H9 (cell line): ENCODE measurements at places on chromosomes 4 and X.

DNA sequence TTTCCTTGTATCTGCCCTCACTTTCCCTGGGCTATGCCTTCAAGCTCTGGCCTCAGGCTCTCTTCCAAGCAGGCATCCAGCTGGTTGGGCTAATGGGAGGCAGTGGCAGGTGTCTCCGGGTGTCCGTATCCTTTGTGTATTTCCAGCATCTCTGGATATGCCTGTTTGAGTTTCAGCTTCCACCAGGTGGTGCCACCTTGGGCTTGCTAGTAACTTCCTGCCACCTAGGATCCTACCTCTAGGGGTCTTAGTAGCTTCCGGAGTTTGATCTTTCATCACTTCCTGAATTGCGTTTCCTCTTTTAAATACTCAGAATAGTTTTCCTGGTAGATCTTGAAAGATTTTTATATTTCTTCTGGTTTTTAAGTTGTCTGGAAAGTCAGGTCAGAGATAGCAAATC, 23.2 kb upstream of the ANOS1 start:
- no peak for DNase-seq

GRCh38 chrX:2819345-2820135, 9.2 kb upstream of the GYG2 start:
- DNase-seq: no peak

DNA sequence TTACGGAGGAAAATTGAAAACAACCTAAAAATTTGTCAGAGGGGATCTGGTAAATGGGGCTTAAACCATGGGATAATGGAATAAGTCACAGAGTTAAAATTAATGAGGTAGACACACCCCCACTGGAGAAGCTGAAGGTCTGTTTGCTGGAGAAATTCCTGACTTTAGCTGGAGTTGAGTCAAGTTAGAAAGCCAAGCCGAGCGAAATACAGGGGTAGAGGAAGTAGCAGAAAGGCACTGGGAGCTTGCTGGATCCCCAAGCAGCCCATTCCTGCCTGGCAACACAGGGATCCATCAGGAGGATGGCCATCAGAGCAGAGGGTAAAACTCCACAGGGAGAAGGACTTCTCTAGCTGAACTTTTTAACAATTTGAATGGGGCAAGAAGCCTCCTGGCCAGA, 163.8 kb downstream of the ATRX start:
- peak; percentile 25 for DNase-seq

DNA sequence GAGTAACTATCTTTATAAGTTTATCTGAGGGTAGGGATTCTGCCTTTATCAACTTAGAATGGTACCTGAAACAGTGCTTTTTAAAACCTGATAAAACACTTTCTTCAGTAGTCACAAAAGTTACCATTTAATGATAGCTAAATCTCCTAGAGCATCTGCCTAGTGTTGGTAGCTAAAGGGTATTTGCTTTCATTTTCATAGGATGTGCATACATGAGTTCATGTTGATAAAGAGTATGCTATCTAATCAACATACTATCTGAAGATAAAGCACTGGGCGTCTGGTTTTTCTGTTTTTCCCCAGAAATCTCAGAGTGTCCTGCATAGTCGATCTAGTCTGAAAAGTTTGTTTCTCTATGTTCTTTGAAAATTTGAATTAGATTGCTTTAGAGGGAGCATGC, 75.1 kb downstream of the ADGRL3 start:
- no peak for DNase-seq

DNA sequence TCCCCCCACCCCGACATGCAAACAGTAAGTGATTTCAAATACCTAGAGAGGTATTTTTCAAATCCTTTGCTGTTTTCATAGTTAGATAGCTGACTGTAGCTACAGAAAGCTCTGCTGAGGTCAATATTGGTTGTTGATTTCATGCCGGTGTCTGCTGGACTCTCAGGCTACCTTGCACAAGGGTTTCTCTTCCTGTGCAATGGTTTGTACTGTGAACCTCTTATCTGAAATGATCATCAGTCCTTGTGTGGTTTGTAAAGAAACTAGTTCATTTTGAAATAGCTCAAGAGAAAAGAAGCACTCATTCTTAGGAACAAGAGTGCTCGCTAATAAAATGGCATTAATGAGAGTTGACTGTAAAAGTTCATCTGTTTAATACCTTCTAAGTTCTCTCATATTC, 2.1 kb downstream of the MTM1 start:
- no peak for DNase-seq

- DNase-seq: no peak
Measured at GRCh38 chr4:57499786-57500185, 389.6 kb upstream of the IGFBP7 start.

DNA sequence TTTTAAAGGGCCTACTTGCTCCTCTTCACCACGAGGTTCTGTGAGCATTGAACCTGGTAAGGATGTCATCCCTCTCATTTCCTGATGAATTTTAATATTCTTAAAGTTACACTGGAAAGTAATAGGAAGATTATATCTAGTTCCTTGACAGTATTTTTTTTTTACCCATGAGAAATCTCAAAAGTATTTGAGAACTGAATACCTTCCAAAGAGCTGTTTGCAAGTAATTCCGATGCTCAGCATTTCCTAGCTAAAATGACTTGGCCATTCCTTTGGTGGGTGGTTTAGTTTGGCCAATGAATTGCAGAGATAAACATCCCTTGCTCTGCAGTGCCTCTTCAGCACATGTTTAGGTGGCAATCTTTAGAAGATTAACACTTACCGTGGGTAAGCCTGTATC, 110.2 kb upstream of the WDR1 start:
- DNase-seq: no peak
